Transverse colon (tissue), 4 donors: ENCODE measurements at places on chromosomes 3 and 15.

- DNase-seq = no peak
These were observed 26.3 kb downstream of the SRGAP3 start for GRCh38 chr3:9222956-9223639.

DNA sequence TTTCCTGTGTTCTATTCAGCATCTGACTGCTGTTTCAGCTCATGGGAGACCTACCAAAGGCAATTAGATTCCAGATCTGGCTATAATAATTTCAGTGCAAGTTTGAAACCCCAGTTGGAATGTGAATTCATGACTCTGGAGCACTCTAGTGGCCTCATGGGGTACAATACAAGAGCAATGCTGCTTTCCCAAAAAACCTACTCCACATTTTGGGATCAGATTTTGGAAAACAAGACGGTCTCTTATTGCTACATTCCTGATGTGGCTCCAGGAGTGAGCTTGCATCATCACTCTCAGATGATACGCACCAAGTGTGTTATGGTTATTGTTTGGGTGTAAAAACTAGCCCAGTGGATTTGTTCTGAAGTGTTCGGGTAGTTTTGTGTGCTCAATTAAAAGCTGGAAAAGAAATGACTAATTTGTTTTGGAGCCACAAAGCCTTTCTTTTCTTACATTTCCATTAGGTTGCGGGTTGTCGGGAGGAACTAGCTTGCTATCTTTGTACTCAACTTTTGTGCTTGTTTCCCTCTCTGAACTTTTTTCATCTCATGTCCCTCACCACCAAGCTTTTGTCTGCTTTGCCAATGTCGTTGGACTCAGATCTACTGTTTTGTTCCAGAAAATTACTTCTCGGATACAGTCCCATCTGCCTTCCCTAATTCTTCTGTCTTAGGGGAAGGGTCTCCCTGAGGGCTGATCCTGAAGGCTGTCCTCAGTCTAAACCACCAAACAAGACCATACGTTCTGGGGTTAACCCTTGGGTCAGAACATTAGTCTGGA is 272.1 kb downstream of the BBX start:
- no peak for DNase-seq

DNA sequence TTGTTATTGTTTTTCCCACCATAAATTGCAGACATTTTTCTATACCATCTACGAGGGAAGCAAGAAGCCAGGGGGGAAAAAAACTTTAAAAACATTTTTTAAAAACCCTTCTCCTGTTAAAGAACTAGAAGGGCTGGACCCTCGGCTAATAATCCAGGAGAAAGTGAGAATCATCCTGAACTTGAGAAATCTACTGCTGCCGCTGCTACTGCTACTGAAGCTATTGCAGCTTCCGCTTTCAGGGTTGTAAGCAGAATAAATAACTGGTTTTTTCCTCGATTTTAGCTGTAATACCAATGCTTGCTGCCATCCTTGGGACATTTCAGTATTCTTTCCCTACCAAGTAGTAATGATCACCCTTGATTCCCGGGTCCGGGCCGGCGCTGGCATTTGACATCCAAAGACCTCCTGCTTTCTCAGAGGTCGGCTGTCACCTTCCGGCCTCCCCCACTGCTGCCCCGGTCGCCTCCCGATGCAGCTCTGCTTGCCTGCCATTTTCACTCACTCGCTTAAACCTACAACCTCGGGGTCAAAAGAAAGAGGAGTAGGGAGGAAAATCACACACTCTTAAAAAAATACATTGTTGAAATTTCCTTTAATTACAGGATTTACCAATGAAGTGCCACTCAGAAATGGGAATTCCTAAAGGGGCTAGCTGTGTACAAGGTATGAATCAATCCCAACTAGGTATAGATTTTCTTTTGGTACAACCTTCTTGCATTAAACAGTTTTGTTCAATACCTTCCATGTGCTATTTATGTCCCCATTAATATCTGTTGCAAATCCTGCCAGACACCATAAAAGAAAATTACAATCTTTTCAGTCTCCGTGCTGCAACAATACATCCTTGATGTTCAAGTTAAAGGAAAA is 674 bp upstream of the MECOM start:
- peak; percentile 15 for DNase-seq

GRCh38 chr3:50205413-50206276 is 574 bp downstream of the SLC38A3 start:
- DNase-seq = peak; percentile 26

DNA sequence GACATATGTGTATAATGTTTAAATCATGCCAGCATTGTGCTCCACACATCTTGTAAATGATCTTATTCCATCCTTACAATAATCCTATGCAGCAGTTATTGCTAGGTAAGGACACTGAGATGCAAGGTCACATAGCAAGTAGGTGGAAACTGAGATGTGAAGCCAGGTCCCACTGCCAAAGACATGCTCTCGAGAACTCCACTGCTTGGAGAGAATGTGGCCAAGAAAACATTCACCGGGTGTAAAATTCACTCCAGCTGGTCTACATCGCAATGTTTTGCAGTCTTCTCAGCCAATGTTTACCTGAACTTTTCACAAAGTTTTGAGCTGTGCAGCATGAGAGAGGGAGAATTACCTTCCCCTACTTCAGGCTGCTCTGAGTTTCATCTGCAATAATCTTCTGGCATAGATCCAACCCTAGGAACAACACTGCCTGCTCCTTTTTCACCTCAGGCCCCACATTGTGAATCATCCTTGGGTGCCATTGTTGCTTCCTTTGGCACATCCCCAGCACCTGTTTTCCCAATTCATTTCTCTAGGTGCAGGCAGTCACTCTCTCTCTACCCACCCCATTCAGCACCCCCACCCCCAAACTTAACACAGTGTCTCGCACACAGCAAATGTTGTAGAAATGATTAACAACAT is 53.5 kb upstream of the PRTG start:
- no peak for DNase-seq

GRCh38 chr3:127734754-127735473 is 62.2 kb downstream of the ABTB1 start:
- no peak for DNase-seq

DNA sequence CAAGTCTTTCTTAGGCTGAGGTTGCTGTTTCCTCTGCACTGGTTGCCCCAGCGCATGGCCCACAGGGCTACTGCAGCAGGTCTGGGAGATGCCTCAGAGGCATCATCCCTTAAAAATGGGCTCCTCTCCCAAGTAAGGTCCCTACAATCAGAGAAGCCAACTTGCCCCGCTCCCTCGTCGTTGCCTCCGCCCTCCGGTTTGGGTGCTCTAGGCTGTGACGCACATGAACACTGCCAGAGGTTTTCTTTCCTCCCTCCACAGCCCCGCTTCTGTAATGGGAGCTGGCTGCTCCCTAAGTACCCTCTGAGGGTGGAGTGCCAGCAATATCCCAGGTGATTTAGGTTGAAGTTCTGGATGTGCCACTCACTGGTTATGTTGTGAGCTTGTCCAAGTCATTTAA is 14.0 kb downstream of the MAGEF1 start:
- no peak for DNase-seq

DNA sequence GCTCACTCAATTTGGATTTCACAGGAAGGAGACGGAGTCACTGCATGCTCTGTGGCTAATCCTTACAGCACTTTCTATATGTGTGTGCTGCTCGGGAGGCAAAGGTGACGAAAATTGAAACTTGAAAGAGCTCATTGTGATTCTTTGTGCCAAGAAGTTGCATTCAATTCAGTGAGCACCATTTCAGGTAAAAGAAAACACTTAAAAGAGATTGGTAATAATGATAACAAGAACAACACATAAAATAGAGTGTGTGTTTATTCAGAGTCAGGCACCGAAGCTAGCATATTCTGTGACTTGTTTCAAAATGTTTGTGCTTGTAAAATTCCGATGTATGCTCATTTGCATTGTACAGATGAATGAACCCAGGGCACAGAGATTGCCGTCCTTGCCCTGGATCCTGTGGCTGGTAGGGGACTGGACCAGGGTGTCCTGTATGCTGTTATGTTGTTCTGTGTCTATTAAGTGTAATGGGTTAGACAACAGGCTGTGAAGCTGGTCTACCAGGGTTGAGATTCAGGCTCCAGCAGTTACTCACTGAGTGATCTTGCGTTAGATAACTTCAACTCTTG is 193.3 kb upstream of the PROK2 start:
- DNase-seq = no peak

- DNase-seq = no peak
These were observed 26.2 kb downstream of the EEFSEC start for GRCh38 chr3:128179484-128179819.
